Activated T-cell treated with anti-CD3 and anti-CD28 coated beads, Interleukin-2, amount 50 U/mL, for 24 hours (primary cell): ENCODE measurements at places on chromosomes 2 and 18.

DNA sequence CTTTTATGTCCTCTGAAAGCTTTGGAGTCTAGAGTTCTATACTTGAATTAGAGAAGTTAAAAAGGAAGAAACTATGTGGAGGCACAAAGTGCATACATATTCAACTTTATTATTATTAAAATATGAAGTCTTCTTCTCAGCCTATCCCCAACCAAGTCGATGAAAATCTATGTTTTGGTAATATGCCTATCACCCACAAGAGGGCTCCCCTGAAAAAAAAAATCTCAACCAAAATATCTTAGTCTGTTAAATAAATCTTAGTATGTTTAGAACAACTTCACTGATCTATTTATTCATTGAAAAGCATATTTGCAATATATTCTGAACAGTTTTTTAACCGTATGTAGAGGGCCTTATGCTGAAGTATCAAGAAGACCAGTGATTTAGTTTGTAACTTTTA, 804.5 kb downstream of the TDRD15 start:
- DNase-seq = no peak

DNA sequence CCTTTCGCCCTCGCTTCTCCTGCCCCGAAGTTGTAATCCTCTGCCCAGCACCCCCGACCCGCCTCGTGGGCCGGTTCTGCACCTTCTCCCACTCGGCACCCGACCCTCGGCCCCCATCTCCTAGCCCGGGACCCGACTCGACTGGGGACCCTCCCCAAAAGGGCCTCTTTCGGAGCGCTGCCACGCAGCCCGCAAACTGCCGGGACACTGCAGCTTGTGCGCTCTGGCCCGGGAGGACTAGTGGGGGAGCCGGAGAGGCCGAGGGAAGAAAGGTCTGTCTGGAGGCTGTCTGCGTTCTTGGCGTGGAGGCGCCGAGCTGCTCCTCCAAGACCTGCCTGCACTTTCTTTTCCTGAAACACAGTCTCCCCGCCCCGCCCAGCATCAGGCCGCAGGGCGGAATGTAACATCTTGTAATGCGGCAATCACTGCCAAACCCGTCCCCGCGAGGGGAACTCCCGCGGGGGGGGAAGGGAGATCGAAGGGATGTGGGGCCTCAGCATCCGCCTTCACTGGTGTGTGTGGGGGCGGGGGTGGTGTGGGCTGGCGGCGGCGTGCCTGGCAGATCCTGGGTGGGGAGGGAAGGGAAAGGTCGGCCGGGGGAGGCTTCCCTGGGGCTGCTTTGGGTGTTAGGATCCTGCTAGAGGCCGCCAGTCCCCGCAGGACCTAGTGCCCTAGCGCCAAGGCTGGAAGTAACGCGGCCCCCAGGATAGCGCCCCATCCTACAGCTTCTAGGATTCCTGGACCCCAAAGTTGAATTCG, 7.4 kb downstream of the DLX2 start:
- peak; percentile 73 for DNase-seq

- DNase-seq = no peak
These were observed 1.1 kb upstream of the SEH1L start for GRCh38 chr18:12946549-12947284.

GRCh38 chr2:232387451-232388171, 9.1 kb downstream of the ALPP start:
- no peak for DNase-seq

- no peak for DNase-seq
These were observed 78.1 kb downstream of the TWIST2 start for GRCh38 chr2:238925816-238926521.

DNA sequence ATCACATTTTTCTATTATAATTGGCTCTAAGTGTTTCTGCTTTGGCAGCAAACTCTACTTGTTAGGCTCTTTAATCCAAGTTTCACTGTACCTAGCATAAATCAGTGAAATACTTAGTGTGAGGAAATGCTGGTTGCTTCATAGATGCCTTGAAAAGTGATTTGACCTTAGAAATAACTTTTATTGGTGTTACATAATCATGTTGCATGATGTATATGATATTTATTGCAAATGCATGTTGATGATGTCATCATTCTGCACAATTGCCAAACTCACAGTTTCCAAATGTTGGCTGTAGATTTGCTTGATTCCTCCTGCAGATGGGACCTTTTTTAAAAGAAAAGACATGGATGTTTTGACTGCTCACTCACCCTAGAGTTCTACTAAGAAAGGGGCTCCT, 137.6 kb upstream of the BCL2L11 start:
- DNase-seq = no peak

- DNase-seq = no peak
These were observed 3.4 kb downstream of the GEN1 start for GRCh38 chr2:17757321-17757720.

GRCh38 chr2:42010743-42011298, 37.0 kb upstream of the PKDCC start:
- DNase-seq = no peak

GRCh38 chr2:8058652-8059051, 623.2 kb upstream of the ID2 start:
- DNase-seq = no peak

DNA sequence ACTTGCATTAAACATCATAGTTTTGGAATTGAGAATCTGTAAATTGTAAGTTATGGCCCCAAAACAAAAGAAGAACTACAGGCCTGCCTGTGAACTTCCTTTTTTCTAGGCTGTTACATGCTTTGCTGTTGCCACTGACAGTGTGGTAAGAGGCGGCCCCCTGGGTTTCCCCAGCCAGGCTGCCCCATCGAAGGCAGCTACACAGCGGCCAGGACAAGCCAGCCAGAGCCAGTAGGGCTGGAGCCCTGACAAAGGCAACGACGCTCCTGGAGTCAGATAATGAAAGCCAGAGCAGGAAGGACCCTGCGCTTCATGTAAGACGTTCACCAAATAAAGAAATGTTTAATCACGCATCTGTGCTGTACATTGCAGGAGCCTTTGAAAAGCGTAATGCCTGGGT, 55.0 kb downstream of the ANKRD44 start:
- DNase-seq = peak; percentile 78

GRCh38 chr2:30223413-30223874, 7.9 kb upstream of the LBH start:
- DNase-seq = no peak

DNA sequence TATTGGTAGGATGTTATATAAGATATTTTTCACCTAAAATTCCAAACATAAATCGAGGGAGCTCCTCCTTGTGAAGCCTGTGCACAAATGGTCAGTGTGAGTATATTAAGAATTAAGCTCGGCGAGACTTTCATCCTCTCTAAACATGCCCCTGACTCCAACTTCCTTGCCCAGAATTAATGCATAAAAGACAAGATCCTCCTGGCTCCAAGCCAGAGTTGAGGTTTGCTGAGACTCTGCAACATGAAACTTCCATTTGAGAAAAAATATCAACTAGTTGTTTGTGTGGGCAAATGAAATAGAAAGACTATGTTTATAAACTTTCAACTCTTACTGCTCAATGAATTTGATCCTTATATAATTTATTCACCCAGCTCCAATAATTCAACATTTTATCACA, 68.1 kb downstream of the CCDC178 start:
- no peak for DNase-seq

GRCh38 chr2:84741182-84741822, 139.6 kb downstream of the TRABD2A start:
- peak; percentile 54 for DNase-seq

DNA sequence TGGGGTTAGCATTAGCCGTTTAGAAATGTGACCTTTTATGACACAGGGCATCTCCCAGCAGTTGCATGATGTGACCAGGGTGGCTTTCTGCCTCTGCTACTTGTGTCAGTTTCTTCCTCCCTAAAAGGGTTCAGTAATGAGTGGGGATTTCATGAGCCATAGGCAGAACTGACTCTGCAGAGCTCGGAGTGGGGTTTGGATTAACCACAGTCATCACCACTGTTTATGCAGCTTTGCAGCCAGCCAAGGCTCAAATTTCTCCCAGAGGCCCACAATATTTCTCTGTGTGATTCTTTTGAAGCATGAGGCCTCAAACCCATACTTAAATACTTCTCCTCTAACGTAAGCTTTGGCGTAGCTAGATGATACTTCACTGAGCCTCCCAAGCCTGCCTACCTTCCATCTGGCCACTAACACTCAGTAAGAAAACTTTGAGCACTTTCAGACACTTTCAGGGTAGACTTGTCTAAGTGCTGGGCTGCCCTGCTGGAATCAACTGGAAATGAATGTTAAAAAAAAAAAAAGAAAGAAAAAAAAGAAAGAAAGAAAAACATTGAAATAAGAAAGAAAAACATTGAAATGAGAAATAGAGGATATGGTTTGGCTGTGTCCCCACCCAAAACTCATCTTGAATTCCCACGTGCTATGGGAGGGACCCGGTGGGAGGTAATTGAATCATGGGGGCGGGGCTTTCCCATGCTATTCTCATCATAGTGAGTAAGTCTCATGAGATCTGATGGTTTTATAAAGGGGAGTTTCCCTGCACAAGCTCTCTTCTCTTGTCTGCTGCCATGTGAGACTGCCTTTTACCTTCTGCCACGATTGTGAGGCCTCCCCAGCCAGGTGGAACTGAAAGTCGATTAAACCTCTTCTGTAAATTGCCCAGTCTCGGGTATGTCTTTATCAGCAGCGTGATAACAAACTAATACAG, 11.5 kb upstream of the LAPTM4A start:
- DNase-seq = no peak

DNA sequence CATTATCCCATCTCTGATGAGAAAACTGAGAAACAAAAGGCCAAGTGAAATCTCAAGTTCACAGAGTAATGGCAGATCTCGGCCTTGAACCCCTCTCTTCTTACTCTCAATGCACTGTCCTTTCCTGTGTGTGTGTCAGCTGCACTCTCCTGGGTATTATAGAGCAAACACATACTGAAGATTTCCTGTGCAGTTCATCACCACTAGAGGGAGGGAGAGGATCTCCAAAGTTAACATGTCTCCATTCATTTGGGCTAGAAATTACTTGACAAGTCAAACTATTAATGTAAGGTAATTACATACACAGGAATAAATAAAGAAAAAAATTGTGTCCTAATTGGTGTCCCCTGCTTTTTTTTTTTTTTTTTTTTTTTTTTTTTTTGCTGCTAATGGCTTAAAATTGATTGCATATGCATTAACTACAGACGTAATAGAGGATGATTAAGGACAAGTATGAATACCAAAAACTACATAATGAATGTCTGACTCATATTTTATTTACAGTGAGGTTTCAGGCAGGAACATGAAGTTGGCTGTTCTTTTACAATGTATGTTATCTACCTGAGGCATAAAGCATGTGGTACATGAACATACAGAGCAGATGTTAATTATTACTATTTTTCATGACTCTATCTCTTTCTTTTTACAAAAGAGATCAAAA, 269.2 kb downstream of the NYAP2 start:
- no peak for DNase-seq

DNA sequence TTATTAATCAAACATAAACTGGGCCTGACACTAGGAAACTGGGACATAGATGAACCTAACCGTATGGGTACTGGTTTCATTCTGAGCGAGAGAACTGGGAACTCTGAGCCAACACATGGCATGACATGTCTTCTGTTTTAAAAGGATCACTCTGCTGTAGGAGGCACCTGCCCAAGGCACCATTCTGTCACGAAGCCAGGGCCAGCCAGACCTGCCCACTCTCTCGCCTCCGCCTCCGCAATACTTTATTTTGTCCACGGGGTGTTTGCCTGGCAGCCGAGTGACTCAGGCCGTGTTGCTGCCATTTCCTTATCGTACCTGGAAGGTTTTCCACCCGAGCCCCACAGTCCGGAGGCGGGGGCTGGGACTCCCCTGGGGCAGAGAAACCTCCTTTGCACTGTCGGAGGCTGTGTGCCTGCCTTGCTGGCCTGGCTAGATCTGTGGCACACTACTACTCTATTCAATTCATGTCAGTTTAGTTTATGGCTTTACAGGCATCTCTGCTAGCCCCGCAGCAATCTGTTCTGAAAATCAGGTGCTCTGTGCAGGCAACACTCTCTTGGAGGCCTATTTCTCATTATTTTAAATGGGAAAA, 120.4 kb upstream of the ACKR3 start:
- no peak for DNase-seq

DNA sequence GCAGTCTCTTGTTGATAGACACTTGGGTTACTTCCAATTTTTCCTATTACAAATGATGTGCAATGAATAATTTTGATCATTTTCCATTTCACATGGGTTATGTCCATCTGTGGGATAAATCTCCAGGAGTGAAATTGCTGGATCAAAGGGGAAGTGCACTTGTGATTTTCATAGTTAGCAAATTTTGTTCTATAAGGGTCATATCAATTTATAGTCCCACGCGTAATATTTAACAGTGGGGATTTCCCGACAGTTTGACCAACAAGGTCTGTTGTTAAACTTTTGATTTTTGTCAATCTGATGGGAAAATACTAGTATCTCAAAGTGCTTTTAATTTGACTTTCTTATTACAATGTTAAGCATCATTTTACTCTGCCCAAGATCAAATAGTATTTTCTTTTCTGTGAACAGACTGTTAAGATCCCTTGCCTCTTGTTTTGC, 8.3 kb downstream of the IL1B start:
- DNase-seq = no peak

GRCh38 chr2:200130762-200131166, 175.4 kb downstream of the MAIP1 start:
- no peak for DNase-seq

DNA sequence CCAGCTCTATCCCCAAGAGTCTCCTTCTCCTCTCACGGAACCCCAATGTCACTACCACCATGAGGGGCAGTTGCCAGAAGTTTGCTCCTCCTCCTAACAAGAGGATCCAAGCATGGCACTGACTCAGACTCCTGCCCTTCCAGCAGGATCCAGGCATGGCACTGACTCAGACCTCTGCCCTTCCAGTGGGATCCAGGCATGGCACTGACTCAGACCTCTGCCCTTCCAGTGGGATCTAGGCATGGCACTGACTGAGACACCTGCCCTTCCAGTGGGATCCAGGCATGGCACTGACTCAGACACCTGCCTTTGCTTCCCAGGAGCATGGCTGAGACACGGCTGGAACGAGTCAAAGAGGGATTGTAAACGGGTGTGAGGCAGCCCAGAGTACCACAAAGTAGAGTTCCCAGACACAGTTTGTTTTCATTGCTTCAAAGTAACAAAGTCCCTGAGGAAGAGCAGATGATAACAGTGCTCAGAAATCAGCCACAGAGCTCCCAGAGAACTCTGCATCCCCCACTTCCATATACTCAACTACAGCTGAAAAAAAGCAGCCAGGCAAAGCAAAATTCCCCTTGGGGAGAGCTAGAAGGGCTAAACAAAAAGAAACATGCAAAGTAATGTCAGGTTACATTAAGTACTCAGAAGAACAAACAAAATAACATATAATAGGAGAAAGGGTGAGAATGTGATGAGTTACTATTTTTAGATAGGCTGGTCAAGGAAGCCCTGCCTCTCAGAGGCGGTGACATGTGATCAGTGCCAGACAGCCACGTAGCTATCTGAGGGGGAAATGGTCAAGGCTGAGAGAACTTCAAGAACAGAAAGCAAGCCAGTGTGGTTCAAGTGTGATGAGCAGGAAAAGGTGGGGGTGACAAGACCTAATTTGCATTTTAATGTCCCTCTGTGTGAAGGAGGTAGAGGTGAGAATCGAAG, 3.0 kb downstream of the BUB1 start:
- no peak for DNase-seq

- DNase-seq = no peak
These were observed 5.2 kb upstream of the RTP5 start for GRCh38 chr2:241864168-241864849.
